ENCODE measurements at places on chromosomes 5 and 9. TPM values are rescaled to one million over a fixed set of nuclear protein-coding genes. Genes with fewer than 3 reads are reported as not detected.

Gene SLC25A48
- polyA plus RNA-seq, result 40.1 TPM

DNA sequence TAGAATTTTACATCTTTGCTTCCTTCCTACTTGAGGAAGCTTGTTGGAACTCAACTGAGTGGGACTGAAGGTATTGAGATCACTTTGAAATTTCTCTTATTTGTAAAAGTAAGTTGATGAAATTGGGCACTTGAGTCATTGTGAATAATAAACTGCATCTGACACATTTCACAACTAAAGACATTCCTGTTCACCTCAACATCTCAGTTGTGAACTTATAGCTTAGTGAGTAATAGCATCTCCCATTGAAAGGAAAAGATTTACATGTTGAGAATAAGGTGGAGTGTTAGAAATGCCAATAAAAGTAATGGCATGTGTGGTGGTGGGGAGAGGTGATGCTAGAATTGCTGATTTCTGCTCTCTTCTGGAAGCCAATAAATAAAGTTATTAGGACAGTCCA lies 145.0 kb downstream of the SLC24A2 start:
- no peak overlapping the region for H3K4me3 ChIP-seq
- H3K27ac ChIP-seq, result no peak overlapping the region
- H3K27me3 ChIP-seq, result no peaks in the 10 kb centered on the region
- no peak for DNase-seq

Gene FAM153A
- polyA plus RNA-seq, result 8.6 TPM

Gene POU5F2
- polyA plus RNA-seq, result 0.03 TPM

DNA sequence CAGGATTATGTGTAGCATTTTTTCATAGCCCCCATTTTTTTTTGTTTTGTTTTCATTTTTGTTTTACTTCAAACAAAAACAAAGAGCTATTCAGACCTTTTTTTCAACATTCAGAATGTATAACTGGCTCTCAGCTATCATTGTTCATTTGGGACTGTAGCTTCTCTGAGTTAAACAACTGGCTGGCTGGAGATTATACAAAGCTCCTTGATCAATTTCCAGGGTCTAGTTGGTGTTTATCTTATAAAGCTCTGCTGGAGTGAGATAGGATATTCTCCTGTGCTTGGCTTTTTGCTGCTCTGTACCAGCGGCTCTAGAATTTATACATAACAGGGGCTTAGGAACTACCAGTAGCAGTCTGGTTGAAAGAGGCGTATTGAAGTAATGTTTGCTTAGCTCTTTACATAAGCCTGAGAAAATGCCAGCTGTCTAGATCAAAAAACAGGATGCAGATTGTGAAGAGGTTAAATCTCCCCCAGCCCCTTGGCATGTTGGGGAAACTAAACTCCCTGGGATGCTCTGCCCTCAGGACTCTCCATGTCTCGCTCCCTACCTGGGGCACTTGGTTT lies 15.2 kb downstream of the GARNL3 start:
- H3K4me1 ChIP-seq, result no peaks in the 10 kb centered on the region
- H3K27me3 ChIP-seq, result no peaks in the 10 kb centered on the region
- H3K27ac ChIP-seq, result no peak overlapping the region
- H3K36me3 ChIP-seq, result no peaks in the 10 kb centered on the region
- DNase-seq, result no peak

- H3K27me3 ChIP-seq, result no peaks in the 10 kb centered on the region
- H3K36me3 ChIP-seq, result no peaks in the 10 kb centered on the region
- H3K27ac ChIP-seq, result no peak overlapping the region
- no peaks in the 10 kb centered on the region for H3K4me1 ChIP-seq
These were observed 79.6 kb downstream of the TLR4 start for GRCh38 chr9:117783828-117784227.

GRCh38 chr9:127113191-127113972 lies 9.1 kb downstream of the ANGPTL2 start:
- H3K27me3 ChIP-seq, result no peaks in the 10 kb centered on the region
- peaks cover 18% of the 10 kb centered on the region for H3K36me3 ChIP-seq

DNA sequence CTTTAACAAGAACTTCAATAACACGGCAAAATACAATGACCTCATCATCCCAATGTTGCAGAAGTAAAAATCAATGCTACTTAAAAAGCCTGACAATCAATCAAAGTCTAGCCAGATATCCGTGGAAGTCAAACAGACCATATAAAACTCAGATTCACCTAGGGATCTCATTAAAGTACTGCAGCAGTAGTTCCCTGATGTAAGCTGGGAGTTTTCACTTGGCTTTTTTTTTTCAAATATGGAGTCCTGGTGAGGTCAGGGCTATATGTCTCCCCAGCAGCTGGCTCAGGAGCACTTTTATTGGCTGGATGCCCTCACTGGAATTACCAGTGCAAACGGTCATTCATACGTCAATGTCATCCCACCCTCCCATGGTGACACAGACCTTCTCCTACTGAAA lies 220.6 kb upstream of the SLC30A5 start:
- H3K4me3 ChIP-seq, result no peak overlapping the region
- no peak overlapping the region for H3K27ac ChIP-seq
- no peaks in the 10 kb centered on the region for H3K4me1 ChIP-seq
- H3K36me3 ChIP-seq, result no peaks in the 10 kb centered on the region

- H3K4me1 ChIP-seq, result no peaks in the 10 kb centered on the region
- no peaks in the 10 kb centered on the region for H3K36me3 ChIP-seq
- H3K4me3 ChIP-seq, result no peak overlapping the region
- no peak overlapping the region for H3K27ac ChIP-seq
These were observed 17.3 kb downstream of the CHD1 start for GRCh38 chr5:98911280-98912040.

GRCh38 chr9:113896713-113897112 lies 20.6 kb downstream of the ZNF618 start:
- H3K27me3 ChIP-seq, result no peaks in the 10 kb centered on the region
- H3K36me3 ChIP-seq, result peaks cover 7% of the 10 kb centered on the region
- H3K27ac ChIP-seq, result no peak overlapping the region
- H3K4me3 ChIP-seq, result no peak overlapping the region

Gene ADAMTS19
- polyA plus RNA-seq, result 0.87 TPM

GRCh38 chr5:67065696-67066095 lies 130.9 kb downstream of the CD180 start:
- no peak overlapping the region for H3K27ac ChIP-seq
- H3K4me3 ChIP-seq, result no peak overlapping the region
- no peaks in the 10 kb centered on the region for H3K36me3 ChIP-seq

GRCh38 chr5:95857185-95857945 lies 34.8 kb upstream of the GLRX start:
- no peak for DNase-seq
- H3K36me3 ChIP-seq, result no peaks in the 10 kb centered on the region
- peaks cover 18% of the 10 kb centered on the region for H3K4me1 ChIP-seq
- no peak overlapping the region for H3K4me3 ChIP-seq

Gene LHX6
- polyA plus RNA-seq, result 3.2 TPM

- H3K36me3 ChIP-seq, result no peaks in the 10 kb centered on the region
- no peak overlapping the region for H3K4me3 ChIP-seq
- peaks cover 14% of the 10 kb centered on the region for H3K4me1 ChIP-seq
- H3K27ac ChIP-seq, result no peak overlapping the region
- no peak for DNase-seq
These were observed 43.6 kb downstream of the GAS1 start for GRCh38 chr9:86903734-86904085.

DNA sequence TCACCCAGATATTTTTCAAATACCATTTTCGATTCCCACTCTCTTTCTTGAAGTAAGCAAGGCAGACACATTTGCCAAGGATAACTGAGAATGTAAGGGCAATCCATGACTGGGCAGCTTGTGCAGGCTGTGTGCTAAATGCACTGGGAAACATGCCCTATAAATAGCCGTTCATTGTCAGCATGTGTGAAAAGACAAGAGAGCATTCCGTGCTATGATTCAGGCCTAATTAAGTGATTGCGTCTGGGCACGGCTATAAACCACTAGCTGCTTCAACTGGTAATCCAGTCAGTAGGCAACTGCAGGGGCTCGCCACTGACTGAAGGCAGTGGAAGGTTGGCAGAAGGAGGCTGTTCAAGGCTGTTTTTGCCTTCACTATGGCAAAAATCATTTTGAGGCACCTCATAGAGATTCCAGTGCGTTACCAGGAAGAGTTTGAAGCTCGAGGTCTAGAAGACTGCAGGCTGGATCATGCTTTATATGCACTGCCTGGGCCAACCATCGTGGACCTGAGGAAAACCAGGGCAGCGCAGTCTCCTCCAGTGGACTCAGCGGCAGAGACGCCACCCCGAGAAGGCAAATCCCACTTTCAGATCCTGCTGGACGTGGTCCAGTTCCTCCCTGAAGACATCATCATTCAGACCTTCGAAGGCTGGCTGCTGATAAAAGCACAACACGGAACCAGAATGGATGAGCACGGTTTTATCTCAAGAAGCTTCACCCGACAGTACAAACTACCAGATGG lies at the start of gene HSPB3:
Gene HSPB3, plus strand, starts transcription at position 287 of the 745 bp plus-strand sequence. Its CDS starts 91 bp downstream, at position 378.
- peak; percentile 83 for DNase-seq
- H3K27me3 ChIP-seq, result no peaks in the 10 kb centered on the region
- H3K27ac ChIP-seq, result no peak within 1 kb of the TSS
- H3K4me3 ChIP-seq, result no peak within 1 kb of the TSS
- H3K4me1 ChIP-seq, result peaks cover 9% of the 10 kb centered on the region

DNA sequence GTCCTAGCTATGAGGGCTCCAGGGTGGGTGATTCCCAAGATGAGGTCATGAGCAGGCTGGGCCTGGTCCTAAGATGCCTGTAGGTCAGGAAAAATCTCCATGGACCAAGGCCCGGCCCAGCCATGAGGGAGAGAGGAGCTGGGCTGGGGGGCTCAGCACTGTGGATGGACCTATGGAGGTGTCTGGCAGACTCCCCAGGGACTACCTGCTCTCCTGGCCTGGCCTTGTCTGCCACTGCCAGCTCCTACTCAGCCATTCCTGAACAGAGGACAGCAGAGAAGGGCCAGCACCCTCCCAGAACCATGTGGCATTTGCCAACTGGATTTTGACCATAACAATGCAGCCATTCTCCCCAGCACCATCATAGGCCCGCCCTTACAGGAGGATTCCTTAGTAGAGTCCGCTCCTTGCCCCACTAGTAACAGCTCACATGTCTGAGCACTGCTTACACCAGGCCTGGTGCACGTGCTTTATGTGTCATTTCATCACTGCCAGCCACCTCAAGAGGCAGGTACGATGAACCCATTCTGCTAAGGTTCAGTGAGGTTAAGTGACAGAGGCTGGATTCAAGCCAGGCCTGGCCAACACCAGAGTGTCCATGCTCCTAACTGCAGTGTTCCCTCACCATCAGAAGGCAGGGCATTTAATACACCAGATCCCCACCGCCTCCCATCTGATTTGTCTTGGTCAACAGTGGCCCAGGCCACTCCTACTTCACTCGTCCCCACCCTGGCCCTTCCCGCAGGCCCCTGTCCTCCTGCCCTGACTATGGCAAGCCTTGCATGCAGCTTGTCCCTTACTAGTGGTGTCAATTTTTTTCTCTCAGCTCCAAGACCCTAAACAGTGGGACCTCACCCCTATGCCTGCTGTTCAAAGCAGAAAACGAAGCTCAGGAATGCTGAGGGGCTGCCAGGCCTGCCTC lies 669 bp downstream of the IL13 start:
- no peak for DNase-seq
- H3K4me1 ChIP-seq, result peaks cover 18% of the 10 kb centered on the region
- H3K4me3 ChIP-seq, result no peak overlapping the region
- peaks cover 15% of the 10 kb centered on the region for H3K27me3 ChIP-seq
- H3K36me3 ChIP-seq, result no peaks in the 10 kb centered on the region
- no peak overlapping the region for H3K27ac ChIP-seq
